ENCODE measurements at places on chromosomes 11 and 22. TPM values are rescaled to one million over a fixed set of nuclear protein-coding genes. Genes with fewer than 3 reads are reported as not detected.

CNGA4 gene
- 1.0 TPM for total RNA-seq

UBQLN3 gene
- 0.98 TPM for total RNA-seq

SMIM38 gene
- 0.49 TPM for total RNA-seq

GLB1L3 gene
- 0.17 TPM for total RNA-seq

GRCh38 chr11:61967924-61968757 is 707 bp upstream of the FTH1 start:
- DNase-seq = no peak

GRCh38 chr11:46914363-46914762 is 4.0 kb downstream of the LRP4 start:
- DNase-seq = no peak

DNA sequence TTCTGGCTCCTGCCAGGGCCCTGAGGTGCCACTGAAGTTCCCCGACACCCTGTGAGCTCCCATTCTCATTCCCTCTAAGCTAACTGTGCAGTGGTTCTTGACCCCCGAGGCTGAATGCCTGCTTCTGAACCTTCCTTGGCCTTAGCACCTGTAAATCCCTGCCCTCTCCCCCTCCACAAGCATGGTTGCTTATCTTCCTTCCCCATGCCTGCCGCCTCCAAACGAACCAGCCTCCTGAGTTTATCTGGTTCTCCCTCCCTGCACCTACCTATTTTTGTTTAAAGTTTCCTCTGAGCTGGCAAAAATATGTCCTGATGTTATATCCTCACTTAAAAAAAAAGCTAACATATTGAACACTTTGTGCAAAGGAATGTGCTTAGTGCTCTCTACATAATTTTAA is 33.9 kb downstream of the PPFIBP2 start:
- no peak for DNase-seq

DNA sequence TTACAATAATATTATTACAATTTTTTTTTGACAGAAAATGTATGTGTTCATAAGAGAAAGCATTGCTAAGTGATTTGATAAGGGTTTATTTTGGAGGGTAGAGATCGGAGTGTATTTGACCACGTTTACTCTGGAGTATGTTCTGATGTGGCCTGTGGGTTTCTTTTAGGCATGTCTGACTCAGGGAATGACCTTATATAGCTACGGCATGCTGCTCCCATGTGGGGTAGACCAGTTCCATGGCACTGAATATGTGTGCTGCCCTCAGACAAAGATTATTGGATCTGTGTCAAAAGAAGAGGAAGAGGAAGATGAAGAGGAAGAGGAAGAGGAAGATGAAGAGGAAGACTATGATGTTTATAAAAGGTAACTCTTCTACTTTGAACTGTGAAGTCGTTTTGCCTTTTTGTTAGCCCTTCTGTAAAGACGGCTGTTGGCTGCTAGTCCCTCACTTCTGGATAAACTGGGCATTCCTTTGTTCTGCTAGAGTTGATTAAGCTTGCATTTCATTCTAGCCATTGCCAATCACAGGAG is 38.1 kb upstream of the ST14 start:
- no peak for DNase-seq

DNA sequence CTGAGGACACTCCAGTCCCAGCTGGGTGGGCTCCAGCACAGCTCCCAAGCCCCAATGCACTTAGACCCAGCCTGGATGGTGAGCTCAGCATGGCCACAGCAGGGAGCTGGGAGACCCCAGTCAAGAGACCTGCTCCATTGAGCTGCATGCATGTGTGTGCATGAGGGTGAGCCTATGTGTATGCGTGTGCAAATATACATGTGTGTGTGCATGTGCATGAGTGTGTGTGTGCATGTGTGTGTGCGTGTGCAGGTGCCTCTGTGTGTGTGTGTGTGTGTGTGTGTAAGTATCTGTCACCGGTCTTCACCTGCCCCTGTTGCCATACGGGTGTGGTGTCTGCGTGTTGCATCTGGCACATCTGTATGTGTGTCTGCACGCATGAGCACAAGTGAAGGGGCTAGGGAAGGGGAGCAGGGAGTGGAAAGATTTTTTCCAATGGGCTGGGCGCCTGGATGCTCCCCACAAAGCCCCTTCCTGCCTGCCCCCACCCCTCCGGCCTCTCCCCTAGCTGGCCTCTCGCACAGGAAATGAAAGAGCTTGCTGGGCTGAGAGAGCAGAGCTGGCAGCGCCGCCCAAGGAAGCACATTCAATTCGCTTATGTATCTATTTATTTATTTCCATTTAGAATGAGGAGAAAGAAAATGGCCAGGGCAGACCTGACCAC is 4.1 kb downstream of the TSPAN32 start:
- no peak for DNase-seq

- no peak for DNase-seq
Observed at GRCh38 chr11:119134389-119134978, 13.1 kb downstream of the HINFP start.

DNA sequence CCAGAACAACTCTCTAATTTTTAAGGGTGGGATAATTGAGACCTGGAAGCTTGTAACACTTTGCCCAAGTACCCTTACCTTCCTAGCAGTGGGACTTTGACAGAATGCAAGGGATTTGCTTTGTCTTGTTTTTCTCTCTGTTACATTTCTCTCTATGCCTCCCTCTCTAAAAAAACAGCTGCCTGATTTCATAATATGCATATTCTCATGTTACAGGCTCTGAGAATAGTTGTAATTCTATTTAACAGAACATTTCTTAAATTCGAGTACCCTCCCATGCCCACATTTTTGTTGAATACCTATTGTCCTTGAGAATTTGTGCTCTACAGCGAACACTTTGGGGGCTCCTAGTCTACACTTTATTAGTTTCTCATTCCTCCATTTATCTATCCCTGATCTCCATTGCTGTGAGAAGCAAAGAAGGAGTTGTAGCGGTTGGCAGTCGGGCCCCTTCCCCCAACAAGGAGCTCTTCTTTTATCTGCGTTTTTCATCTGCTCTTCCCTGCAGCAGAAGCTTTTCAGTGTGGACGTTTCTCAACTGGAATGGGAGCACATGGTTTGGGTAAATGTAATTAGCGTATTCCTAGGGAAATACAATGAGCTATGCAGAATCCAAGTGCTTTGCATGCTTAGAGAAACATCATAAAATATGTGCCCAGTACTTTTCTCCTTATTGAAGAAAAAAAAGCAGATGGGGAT is 117.7 kb upstream of the CCDC90B start:
- DNase-seq = no peak

- no peak for DNase-seq
Observed at GRCh38 chr11:122127020-122127419, 11.0 kb upstream of the BLID start.

DNA sequence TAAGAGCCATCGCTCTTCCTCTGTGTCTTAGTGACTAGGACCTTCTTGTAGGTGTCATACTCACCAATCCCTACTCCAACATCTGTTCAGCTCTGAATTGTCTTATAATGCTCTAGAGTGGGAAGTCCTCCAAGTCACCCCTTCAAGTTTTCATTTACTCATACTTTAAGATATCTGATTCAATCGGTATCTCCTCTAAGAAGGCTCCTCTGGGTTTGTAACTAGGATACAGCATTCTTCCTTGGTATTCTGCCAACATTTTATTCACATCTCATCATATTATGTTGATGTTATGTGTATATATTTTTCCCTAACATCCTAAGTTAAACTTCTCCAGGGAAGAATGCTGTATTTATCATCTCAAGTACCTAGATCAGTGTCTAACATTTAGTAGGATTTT is 662.1 kb downstream of the NTM start:
- DNase-seq = no peak

DNA sequence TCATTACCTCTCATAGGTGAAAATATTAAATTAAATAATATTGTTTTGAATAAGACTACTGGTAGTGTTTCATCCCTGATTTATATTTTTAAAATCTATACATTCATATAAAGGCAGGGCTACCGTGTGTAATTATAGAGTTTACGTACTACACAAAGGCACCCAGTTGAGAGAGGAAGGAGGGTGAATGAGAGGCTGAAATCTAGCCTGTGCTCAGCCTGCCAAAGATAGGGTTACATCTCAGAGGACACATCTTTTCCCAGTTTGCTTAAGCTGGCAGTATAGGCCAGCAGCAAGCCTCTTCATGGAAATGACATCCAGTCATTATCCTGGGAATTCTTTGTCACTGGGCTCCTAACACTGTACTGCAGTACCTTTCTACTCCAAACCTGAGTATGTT is 7.5 kb upstream of the B3GNT6 start:
- no peak for DNase-seq

DNA sequence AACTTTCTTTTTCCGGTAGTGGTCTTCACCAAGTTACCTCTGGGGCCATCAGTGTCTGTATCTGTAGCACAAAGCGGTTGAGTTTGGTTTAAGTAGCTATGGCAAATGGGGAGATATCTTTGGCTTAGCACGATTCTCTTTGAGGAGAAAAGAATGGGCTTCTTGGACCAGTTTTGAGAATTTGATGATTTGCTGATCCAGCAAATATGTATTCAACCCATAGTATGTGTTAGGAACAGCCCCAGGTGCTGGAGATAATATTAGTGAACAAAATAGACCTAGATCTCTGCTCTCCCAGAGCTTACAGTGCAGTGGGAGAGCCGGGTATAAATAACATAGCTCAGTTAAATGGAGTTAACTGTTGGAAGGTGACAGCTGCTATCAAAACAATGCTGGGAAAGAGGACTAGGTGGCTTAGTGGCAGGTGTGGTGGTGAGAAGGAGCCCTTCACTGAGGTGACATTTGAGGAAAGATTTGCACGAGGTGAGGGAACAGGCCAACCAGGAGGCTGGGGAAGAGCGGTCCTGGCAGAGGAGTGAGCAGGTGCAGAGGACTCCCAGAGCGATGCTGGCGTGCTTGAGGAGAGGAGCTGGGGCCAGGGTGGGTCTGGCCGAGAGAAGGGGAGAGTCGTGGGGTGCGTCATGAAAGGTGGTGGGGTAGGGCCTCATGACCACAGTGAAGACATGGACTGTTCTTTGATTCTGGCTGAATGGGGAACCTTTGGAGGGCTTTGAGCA is 5.0 kb downstream of the TBC1D22A start:
- DNase-seq = no peak

GRCh38 chr11:76270389-76270788 is 64.1 kb upstream of the WNT11 start:
- DNase-seq = no peak

- no peak for DNase-seq
Observed at GRCh38 chr11:61698173-61698948, 18.2 kb downstream of the DAGLA start.

GRCh38 chr11:105644839-105645573 is 35.1 kb downstream of the GRIA4 start:
- no peak for DNase-seq
